Muscle of leg (tissue), 16 donors: ENCODE measurements at places on chromosomes 11 and 22. TPM values are rescaled to one million over a fixed set of nuclear protein-coding genes. Genes with fewer than 3 reads are reported as not detected.

Gene GATD1
- total RNA-seq, result 18.1 TPM

Gene ZP1
- not detected for total RNA-seq

Gene OLFML1
- total RNA-seq, result 33.1 TPM

Gene TMEM80
- 11.8 TPM for total RNA-seq

Gene SLC15A3
- 12.7 TPM for total RNA-seq

Gene FUT4
- 5.0 TPM for total RNA-seq

Gene SEPTIN3
- 0.89 TPM for total RNA-seq

Gene OR51B4
- total RNA-seq, result 0.09 TPM

Gene FAM111B
- total RNA-seq, result 8.6 TPM

Gene CST6
- not detected for total RNA-seq

Gene BAIAP2L2
- total RNA-seq, result 0.22 TPM

DNA sequence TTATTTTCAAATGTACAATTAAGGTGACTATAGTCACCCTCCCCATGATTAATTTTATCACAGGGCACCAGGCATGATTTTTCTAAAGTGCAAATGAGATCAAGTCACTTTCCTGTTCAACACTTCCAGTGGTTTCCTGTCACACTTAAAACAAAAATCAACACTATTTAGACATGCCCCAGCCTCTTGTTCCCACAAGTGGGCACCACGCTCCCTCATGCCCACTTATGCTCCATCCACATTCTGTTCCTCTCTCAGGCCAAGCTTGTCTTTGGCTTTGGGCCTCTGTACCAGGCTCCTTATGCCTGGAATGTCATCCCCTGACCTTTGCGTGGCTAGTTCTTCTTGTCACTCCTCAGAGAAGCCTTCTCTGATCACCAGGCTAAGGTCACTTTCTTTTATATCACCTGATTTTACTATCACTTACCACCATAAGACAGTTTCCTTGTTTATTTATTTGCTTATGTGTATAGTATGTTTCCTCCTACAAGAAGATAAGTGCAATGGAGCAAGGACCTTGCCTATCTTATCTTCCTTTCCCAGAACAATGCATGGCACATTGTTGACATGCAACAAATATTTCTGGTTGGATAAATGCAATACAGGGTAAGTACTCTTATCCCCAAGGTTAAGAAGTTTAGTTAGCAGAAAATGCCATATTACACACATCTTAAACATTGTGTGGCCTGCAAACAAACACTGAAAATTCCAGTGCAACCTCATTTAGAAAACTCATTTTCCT lies 50.9 kb upstream of the PANX1 start:
- DNase-seq, result no peak

GRCh38 chr11:114063149-114063828 lies 3.8 kb downstream of the ZBTB16 start:
- DNase-seq, result no peak

GRCh38 chr11:35040221-35040942 lies 98.6 kb upstream of the CD44 start:
- DNase-seq, result no peak

- no peak for DNase-seq
Measured at GRCh38 chr11:131829725-131830124, 459.3 kb downstream of the NTM start.

GRCh38 chr22:40203572-40203971 lies 25.8 kb downstream of the TNRC6B start:
- DNase-seq, result no peak

GRCh38 chr22:29470159-29470855 lies 9.7 kb upstream of the NEFH start:
- DNase-seq, result peak; percentile 57

GRCh38 chr11:8683115-8683807 lies 669 bp downstream of the RPL27A start:
- no peak for DNase-seq

DNA sequence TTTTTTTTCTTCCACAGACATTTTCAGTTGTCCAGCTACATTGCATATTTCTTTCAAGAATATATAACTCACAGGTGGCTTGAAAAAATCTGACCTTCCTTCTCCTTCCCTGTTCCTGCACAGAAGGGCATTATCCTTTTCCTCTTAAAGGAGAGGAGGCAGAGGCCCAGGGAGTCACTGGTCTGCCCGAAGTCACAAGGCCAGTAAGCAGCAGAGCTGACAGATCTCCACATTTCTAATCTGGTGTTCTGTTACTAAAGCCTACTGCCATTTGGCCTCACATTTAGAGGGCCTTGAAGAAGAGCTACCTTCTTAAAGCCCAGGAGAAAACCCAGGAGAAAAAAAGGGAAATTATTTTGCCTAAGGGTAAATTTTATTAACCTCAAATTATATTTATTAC lies 12.3 kb downstream of the ENDOD1 start:
- DNase-seq, result peak; percentile 37

GRCh38 chr11:21190181-21190580 lies 520.8 kb downstream of the NELL1 start:
- DNase-seq, result no peak

- no peak for DNase-seq
Measured at GRCh38 chr11:9842923-9843322, 179.0 kb downstream of the SWAP70 start.

- no peak for DNase-seq
Measured at GRCh38 chr11:72738199-72739141, 13.7 kb downstream of the ARAP1 start.

- peak; percentile 88 for DNase-seq
Measured at GRCh38 chr22:30249049-30250038, 2.8 kb upstream of the LIF start.

DNA sequence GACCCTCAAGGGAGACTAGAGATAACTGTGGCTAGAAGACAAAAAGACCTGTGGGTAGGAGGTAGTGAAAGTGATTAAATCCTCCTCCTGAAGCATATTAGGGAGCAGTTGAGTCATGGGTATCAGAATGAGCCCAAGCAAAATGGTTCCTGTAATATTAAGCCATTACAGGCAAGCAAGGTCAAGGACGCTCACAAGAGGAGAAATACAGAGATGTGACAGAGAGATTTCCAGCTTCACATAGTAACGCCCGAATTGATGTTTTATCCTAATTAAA lies 77.7 kb downstream of the FAM76B start:
- DNase-seq, result no peak

- peak; percentile 80 for DNase-seq
Measured at GRCh38 chr11:133723056-133723455, 122.3 kb downstream of the SPATA19 start.

DNA sequence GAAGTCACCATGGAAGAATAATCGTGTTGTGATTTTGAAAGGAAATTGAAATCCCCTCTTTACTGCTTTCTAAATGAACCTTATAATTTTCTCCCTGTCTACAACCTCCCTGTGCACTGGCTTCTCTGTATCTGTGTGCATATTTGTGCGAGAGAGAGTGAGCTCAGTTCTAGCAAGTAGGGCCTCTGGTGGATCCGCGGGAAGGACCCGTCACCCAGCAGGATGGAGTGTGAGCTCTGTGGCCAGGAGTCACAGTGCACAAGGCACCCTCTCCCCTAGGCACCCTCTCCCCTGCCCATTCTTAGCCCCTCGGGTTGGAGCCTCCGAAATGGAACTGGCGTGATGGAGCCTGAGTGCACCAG lies 109.0 kb downstream of the TRIM29 start:
- DNase-seq, result no peak

DNA sequence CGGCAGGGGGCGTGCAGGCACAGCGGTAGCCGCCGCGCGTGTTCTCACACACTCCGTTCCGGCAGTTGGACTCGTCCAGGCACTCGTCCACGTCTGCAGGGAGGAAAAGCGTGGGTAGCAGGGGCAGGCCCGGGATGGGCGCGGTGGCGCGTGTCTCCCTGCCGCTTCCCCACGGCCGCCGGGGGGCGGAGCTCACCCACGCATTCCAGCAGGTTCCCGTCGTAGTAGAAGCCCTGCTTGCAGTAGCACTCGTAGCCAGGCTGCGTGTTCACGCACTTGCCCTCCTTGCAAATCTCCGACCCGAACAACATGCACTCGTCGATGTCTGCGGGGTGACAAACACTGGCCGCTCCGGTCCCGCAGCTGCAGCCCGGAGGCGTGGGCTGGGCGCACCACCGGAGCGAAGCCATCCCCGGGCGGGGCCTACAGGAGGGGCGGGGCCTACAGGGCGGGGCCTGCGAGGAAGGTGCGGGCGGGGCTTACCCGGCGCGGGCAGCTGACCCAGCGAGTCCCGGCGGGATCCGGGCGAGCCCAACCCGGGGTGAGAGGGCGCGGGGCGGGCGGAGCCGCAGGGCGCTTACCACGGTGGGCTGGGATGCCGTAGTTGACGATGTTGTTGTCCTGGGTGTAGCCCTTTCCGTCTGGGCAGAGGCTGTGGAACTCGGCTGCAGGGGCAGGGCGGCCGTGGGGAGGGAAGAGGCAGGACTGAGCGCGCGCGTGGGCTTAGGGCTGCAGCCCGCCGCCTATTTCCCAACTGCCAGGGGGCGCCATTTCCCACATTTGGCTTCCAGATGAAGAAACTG lies 15.6 kb downstream of the SCYL1 start:
- peak; percentile 92 for DNase-seq

DNA sequence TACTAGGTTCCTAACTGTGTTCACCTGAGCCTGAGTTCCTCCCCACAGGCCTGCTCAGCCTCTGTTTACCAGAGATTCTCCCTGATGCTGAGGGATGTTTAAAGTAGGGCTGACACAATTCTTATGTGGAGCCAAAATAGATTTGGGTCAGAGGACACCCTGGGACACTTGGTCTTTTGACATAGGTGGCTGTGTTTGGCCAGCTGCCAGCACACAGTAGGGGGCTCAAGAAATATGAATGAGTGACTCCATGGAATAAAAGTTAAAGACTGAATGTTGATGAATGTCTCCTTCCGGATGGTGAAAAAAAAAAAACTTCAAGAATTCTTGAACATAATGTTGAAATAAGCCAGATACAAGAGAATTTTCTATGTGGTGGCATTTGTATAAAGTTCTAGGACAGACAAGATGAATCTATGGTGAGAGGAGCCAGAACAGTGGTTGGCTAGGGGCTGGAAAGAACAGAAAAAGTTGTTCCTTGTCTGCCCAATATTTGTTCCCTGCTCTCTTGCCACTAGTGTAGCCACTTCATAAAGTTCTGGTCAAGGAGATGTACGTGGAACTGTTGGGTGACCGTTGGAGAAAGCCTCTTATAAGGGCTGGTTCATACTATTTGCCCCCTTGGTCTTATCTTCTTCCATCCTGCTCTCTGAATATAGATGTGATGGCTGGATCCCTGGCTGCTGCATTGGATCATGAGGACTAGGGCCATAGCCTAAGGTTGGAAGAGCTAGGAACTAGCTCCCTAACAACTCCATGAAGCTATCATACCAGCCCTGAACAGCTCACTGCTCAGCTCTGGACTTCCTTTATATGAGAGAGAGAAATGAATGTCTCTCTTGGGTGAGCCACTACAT lies 40.3 kb upstream of the SMTN start:
- no peak for DNase-seq

GRCh38 chr11:107591378-107592230 lies 657 bp downstream of the ELMOD1 start:
- DNase-seq, result peak; percentile 24

- DNase-seq, result peak; percentile 21
Measured at GRCh38 chr11:86039094-86039493, 29.8 kb downstream of the PICALM start.

DNA sequence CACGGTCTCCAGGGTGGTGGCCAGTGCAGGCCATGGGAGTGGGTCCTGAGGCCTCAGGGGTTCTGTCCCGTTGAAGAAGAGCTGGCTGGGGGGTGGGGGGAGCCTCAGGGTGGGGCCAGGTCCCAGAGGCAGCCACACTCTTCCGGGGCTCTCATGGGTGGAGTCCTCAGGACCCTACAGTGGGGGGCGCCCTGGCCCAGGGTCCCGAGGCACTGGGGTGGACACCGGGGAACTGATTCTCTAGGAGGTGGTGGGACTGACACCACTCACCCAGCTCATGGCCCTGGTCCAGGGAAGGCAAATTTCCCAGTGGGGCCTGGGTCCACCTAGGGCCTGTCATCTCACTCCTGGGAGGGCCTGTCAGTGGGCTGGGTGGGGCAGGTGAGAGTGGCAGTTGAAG lies 12.8 kb downstream of the GGT5 start:
- no peak for DNase-seq

GRCh38 chr22:39568278-39568981 lies 2.1 kb upstream of the CACNA1I start:
- DNase-seq, result no peak

- DNase-seq, result peak; percentile 45
Measured at GRCh38 chr22:46791201-46791731, 28.8 kb downstream of the TBC1D22A start.

DNA sequence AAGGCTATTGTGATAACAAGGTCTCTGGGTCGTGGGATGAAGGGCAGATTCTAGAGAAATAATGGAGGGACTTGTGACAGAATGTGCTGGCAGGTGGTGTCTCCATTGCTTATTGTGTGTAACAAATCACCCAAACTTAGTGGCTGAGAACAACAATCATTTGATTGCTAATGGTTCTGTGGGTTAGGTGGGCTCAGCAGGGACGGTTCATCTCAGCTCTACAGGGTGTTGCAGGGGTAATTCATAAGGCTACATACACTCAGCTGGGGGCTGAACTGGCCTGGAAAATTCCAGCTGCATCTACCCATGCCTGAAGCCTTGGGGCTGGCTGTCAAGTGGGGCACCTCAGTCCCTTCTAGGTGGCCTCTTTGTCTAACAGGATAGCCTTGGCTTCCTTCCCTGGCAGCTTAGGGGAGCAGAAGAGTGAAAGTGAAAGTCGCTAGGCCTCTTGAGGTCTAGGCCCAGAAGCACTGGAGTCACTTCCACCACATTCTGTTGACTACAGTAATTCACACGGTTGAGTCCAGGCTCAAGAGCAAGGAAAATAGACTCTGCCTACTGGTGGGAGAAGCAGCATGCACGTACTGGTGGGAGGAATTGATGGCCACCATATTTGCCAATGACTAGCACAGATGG lies 308.9 kb downstream of the MN1 start:
- no peak for DNase-seq

DNA sequence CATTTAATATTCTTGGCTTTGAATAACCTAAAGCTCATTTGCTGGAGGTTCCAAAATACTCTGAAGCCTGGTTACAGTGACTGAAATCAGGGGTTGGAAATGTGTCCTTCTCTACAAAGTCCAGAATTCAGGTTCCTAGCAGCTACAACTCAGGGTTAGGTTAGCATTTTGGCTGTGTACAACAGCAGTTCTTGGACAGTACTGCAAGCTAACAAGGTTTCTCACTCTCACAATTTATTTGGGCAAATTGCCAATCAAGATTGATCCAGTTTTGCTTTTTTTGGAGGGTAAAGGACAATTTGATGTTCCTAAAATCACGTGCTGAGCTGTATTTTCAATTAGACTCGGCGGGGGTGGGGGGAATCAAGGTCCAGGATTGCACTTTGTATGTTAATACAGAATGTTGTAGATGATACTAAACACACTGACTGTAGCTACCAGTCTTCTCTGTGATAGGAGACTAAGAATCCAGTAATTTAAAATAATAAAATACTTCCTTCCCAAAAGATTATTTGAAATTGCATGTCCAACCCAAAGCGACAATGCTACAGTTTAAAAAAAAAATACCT lies 49.7 kb upstream of the RAPSN start:
- no peak for DNase-seq

DNA sequence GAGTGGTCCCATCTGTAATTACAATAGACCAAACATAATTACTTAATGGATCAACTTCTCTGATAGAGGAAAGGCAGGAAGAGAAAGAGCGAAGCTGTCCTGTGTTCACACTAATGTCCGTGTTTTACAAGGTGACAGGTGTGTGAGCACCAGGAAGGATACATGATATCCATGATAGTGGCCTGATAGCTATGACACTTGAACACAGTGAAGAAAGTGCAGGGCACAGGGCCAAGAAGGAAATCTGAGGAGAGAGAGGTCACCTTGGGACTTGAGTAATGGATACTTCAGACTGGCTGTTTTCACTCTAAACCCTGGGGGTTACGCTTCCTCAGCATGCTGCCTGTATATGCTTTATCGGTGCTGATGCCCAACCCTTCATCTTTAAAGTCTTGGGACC lies 29.4 kb downstream of the TUB start:
- DNase-seq, result no peak

GRCh38 chr11:73982595-73982989 lies at the start of gene UCP2:
Gene UCP2, minus strand, starts transcription at chr11:73982843. Its CDS starts 4,465 bp downstream, at chr11:73978378.
- DNase-seq, result peak; percentile 87
